Left colon (tissue), 2 donors: ENCODE measurements at places on chromosomes 13 and 19. TPM values are rescaled to one million over a fixed set of nuclear protein-coding genes. Genes with fewer than 3 reads are reported as not detected.

The FUT2 gene
- total RNA-seq: 147 TPM

The SELENOV gene
- total RNA-seq: not detected

GRCh38 chr13:80586356-80586755, 245.4 kb upstream of the SPRY2 start:
- DNase-seq: no peak

DNA sequence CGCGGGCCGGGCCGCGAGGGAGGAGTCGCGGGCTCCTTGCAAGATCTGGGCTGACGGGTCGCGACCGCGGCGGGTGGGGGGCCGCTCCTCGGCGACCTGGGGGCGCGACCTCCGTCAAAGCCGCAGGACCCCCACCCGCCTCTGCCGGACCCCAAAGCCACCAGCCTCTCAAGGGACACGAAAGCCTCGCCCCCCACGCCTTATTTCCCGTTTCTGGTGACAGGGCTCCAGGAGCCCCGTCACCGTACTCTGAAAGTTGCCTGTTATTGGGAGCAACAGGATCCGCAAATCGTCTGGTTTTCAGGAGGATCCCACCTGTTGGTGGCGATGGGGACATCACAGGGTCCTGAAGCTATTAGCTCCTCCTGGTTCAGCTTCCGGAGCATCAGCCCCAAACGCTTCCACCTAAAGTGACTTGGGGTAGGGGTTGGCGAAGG, 530 bp downstream of the MAU2 start:
- no peak for DNase-seq

- no peak for DNase-seq
These were observed 290.8 kb upstream of the PCDH9 start for GRCh38 chr13:67520886-67521285.

GRCh38 chr13:105338006-105338405, 1197.5 kb downstream of the EFNB2 start:
- DNase-seq: no peak
